Adipose tissue (tissue), 3 donors: ENCODE measurements at places on chromosomes 6 and 20. TPM values are rescaled to one million over a fixed set of nuclear protein-coding genes. Genes with fewer than 3 reads are reported as not detected.

Gene OR2W1
- polyA plus RNA-seq: not detected

Gene MAS1
- polyA plus RNA-seq: not detected

Gene VSX1
- not detected for polyA plus RNA-seq

Gene DEF6
- 17.3 TPM for polyA plus RNA-seq

Gene MEI4
- polyA plus RNA-seq: 0.04 TPM

Gene CD40
- 15.6 TPM for polyA plus RNA-seq
